ENCODE measurements at places on chromosomes 16 and 17. TPM values are rescaled to one million over a fixed set of nuclear protein-coding genes. Genes with fewer than 3 reads are reported as not detected.

MT1H gene
- 3.9 TPM for total RNA-seq

GRCh38 chr17:42039794-42040763 is 10.3 kb downstream of the C17orf113 start:
- DNase-seq = no peak

DNA sequence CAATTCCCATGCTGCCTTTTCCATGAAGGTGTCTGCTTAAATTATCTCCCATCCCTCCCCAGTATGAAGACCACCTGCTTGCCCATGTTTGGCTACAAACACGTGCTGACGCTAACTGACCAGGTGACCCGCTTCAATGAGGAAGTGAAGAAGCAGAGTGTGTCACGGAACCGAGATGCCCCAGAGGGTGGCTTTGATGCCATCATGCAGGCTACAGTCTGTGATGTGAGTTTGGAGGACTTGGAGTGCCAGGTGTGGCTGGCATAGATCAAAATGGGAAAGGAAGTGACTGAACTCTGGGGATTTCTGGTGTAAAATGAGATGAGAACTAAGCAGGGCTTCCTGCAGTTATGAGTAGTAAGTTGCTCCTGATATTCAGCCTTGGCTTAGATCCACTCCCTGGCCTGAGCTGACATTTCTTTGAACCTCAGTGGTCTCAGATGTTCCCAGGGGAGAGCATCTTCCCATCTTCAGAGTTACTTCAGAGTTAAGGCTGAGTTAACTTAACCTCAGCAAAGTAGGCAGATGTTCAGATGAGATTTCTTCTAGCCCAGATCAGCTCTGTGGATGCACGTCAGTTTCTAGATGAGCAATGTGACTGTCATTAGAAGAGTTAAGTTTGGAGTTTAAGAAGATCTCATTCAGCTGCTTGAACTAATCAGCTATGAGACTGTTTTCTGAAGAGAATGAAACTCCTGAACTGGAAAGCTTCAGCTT is 32.7 kb downstream of the ITGB3 start:
- DNase-seq = no peak

DNA sequence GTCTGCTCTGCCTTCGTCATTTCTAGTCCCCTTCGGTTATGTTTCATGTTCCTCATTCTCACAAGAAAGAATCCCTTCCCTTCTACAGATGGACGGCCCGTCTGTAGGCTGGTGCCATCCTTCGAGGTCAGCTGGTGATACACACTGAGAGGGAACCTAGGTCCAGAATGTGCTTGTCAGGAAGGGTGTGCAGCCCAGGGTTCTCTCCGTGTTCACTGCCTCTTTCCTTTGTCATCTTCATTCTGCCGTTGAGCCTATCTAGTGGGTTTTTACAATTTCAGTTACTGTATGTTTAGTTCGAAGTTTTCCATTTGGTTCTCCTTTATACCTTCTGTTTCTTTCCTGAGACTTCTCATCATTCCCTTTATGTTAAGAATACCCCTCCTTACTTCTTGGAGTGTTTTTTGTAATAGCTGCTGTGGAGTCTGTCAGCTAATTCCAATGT is 18.9 kb downstream of the KIAA0513 start:
- no peak for DNase-seq

GRCh38 chr17:81863123-81863675 is 2.9 kb upstream of the P4HB start:
- no peak for DNase-seq

DNA sequence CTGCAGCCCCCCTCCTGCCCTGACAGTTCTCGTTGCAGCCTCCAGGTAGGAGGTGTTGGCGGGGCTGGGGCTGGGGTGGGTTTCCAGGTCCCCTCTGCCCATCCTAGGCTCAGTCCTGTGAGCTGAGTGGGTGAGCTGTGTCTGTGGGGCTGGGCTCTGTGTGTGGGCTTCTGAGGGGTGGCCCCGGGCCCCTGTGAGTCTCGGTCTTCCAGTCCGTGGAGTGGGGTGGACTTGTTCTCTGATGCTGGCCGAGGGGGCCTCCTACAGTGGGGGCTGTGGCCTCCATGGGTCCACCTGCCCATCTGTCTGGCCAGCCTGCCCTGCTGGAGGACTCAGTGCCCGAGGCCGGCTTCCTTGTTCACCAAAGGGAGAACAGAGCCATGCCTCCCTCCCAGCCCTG is 32.7 kb downstream of the SOX8 start:
- no peak for DNase-seq

- DNase-seq = no peak
These were observed 3.4 kb upstream of the EVPLL start for GRCh38 chr17:18374216-18374615.

- DNase-seq = no peak
These were observed 7.1 kb downstream of the AKAP1 start for GRCh38 chr17:57092171-57092570.

DNA sequence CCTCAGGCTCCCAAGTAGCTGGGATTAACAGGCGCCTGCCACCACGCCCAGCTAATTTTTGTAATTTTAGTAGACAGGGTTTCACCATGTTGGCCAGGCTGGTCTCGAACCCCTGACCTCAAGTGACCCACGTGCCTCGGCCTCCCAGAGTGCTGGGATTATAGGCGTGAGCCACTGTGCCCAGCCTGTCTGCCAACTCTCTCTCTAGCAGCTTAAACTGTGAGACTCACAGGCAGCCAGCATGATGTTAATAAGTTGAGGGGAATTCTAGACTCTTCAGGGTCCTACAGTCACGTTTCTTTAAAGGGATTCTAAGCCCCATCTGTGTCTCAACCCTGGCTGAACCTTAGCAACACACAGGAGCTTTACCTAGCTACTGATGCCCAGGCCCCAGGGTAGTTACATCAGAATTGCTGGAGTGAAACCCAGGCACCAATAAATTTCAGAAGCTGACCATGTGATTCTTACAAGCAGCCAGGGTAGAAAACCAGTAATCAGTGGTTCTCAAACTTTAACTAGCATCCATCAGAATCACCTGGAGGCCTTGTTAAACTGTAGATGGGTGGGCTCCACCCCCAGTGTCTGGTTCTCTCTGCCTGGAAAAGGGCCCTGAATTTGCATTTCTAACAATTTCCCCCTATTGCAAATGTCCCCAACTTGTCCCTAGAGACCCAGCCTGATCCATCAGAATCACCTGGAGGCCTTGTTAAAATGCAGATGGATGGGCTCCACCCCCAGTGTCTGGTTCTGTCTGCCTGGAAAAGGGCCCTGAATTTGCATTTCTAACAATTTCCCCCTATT is 30.7 kb downstream of the GPRC5B start:
- DNase-seq = no peak

GRCh38 chr16:12868169-12868568 is 33.2 kb upstream of the SHISA9 start:
- no peak for DNase-seq

GRCh38 chr17:40777971-40778370 is 4.4 kb downstream of the KRT27 start:
- DNase-seq = no peak

DNA sequence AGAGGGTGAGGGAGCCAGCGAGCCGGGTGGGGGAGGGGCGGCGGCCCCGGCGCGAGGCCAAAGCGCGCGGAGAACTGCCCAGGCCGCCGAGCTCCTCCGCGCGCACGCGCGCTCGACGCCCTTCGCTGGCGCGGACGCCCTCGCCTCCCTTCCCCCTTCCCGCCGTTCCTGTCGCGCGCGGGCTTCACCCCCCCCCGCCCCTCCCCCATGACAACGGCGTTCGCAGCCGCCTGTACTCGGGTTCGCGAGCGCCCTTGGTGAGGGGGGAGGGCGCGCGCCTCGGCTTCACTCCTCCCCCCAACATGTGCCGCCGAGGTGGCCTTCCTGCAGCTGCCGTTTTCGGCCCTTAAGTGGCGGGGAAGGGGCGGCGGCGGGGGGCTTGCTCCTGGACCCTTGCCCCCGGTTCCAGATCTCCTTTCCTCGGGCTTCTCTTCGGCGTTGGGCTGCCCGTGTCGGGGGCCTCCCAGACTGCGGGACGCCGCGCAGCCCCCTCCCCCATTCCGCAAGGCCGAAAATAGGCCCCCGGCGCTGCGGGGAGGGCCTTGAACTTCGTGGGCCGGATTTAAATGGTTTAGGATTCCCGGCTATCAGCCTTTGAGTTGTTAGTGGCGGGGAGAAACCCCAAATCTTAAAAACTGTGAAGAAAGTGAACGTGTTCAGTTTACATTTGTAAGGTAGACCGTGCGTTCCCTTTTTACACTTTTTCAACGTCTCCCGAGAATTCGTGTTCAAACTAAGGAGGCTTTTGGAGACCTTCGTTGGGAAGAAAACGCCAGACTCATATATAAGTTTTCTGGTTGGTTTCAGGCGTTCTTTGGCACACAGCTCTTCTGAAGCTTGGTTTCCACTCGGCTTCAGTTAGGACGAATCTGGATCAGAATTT is 653 bp downstream of the SRRM2 start:
- peak; percentile 96 for DNase-seq

DNA sequence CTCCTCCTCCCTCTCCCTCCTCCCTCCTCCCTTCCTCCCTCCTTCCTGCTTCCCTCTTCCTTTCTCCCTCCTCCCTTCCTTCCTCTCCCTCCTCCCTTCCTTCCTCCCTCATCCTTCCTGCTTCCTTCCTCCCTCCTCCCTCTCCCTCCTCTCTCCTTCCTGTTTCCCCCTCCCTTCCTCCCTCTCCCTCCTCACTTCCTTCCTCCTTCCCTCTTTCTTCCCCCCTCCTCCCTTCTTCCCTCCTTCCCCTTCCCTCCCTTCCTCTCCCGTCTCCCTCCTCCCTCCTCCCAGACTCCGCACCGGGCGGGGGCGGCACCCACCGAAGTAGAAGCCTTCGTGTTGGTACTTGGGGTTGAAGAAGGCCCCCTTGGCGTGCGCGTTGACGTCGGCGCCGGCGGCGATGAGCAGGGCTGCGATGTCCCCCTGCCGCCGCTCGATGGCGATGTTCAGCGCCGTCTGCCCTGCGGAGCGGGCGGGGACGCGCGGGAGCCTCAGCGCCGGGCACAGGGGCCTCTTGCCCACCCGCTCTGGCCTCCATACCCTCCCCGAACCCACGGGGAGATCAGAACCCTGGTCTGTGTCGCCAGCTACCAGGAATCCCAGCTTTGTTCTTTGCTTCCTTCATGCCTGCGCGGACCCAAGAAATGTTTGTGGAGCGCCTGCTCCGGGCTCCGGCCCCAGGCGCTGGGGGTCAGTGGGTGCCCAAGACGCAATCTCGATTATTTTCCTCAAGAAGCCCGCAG is 22.2 kb downstream of the TRPV3 start:
- peak; percentile 90 for DNase-seq

All from lower leg skin (tissue), 4 donors.